ENCODE measurements at places on chromosomes 1 and 21. TPM values are rescaled to one million over a fixed set of nuclear protein-coding genes. Genes with fewer than 3 reads are reported as not detected.

GRIK3 gene
- 0.52 TPM for total RNA-seq

TMEM269 gene
- total RNA-seq, result 0.52 TPM

LCE1F gene
- not detected for total RNA-seq

FCGR3A gene
- total RNA-seq, result 1.6 TPM

AK5 gene
- 11.5 TPM for total RNA-seq

MAN1C1 gene
- 6.3 TPM for total RNA-seq

TCHH gene
- not detected for total RNA-seq

GNAT2 gene
- not detected for total RNA-seq

DMBX1 gene
- total RNA-seq, result not detected

FMO3 gene
- total RNA-seq, result not detected

RORC gene
- total RNA-seq, result 8.9 TPM

OR2M3 gene
- total RNA-seq, result not detected

RHBDL2 gene
- total RNA-seq, result 0.52 TPM

PROX1 gene
- total RNA-seq, result 6.3 TPM

SERPINC1 gene
- total RNA-seq, result not detected

NIBAN1 gene
- total RNA-seq, result 68.4 TPM

PTPRU gene
- total RNA-seq, result 27.1 TPM

PLD5 gene
- total RNA-seq, result 0.52 TPM

ADAM30 gene
- total RNA-seq, result not detected

INSRR gene
- total RNA-seq, result 0.52 TPM

TRIM58 gene
- total RNA-seq, result 5.2 TPM

MCOLN3 gene
- total RNA-seq, result 0.52 TPM

KIF21B gene
- 1.0 TPM for total RNA-seq

CD1E gene
- 0.52 TPM for total RNA-seq

OR2L3 gene
- not detected for total RNA-seq

IL10 gene
- 1.6 TPM for total RNA-seq

HAPLN2 gene
- 0.52 TPM for total RNA-seq

ELOVL1 gene
- 13.0 TPM for total RNA-seq

TRAPPC3 gene
- 30.3 TPM for total RNA-seq

FAM110D gene
- 1.0 TPM for total RNA-seq

LYPD8 gene
- not detected for total RNA-seq

TDRD10 gene
- total RNA-seq, result 1.0 TPM

TEDDM1 gene
- total RNA-seq, result not detected

OR2T33 gene
- total RNA-seq, result not detected

GRIK1 gene
- 1.0 TPM for total RNA-seq

OR14K1 gene
- 0.52 TPM for total RNA-seq

SCCPDH gene
- 50.6 TPM for total RNA-seq

RBM15 gene
- total RNA-seq, result 29.7 TPM

PGBD5 gene
- total RNA-seq, result 5.7 TPM

FCRL1 gene
- total RNA-seq, result under 0.01 TPM

TTC34 gene
- under 0.01 TPM for total RNA-seq

BTBD19 gene
- total RNA-seq, result 5.7 TPM

ILDR2 gene
- total RNA-seq, result 2.6 TPM

All from skeletal muscle tissue (tissue), 5 donors.